ENCODE measurements at places on chromosomes 7 and 10. TPM values are rescaled to one million over a fixed set of nuclear protein-coding genes. Genes with fewer than 3 reads are reported as not detected.

DNA sequence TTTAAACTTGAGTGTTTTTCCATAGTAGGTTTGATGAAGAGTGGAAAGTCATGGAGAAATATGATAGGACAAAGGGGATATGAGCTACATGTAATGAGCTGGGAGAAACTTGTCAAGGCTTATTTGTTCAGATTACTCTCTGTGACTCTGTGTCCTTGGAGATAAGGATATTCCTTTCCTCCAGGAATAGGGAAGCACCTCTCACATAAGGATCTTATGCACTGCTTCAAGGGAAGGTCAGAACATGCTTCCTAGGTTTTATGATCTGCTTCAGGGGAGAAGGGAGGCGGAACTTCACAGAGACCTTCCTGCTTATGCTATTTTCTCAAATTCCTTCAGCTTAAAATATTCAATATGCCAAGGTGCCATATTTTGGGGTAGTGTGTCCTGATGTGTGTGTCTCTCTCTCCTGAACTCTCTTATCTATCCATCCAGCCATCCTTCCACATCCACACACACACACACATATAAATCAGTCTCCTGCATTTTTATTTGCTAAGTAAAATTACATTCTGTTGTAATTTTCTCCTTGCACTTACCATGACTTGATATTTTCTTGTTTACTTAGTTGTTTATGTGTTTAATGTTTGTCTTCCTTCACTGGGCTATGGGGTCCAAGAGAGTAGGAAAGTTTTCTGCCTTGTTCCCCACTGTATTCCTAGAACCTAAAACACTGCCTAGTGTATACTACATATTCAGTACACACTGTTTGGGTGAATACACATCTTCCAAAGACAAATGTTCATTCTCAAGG, 26.4 kb downstream of the ARL4A start:
- no peak for DNase-seq

DNA sequence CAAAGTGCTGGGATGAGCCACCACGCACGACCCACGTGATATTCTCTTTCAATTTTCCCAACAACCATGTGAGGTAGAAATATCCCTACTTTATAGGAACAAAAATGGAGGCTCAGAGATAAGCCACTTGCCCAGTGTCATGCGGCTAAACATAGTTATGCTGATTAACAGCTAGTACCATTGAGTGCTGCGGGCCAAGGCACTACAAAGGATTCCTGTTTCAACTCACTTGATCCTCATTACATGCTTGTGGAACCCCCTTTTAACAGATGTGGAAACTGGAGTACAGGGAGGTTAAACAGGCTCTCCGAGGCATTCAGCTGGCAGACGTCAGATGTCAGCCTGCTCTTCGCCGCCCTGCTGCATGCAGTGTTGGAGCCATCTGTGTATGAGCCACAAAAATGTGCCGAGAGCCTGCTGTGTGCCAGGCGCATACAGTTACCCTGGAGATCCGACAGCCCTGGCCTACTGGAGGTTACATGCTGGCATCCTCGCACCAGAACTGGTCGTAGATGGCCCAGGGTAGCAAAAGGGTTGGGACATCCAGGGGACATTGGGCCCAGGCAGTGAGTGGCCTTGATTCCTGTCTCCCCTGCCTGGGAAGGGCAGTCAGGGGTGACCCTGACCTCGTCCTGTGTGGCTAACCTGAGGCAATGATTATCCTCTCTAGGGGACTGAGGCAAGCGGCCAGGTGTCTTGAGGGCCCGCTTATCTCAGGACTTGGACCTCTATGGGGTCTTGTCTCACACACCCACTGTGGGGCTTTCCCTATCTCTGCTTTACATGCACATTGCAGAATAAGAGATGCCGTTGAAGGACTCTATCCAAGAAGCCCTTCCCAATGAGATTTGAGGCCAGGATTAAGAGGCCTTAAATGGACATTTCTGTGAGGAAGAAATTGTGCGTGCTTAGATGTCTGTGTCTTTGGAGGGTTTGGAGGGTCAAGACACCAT, 18.5 kb upstream of the SRGN start:
- DNase-seq: no peak

GRCh38 chr10:6813306-6813705, 233.2 kb upstream of the PRKCQ start:
- no peak for DNase-seq

Gene RBP3
- total RNA-seq: not detected

Gene PIK3AP1
- 131 TPM for total RNA-seq

GRCh38 chr7:156640949-156641485, 443 bp downstream of the RNF32 start:
- peak; percentile 91 for DNase-seq

- DNase-seq: no peak
Observed at GRCh38 chr7:88318196-88318595, 11.5 kb upstream of the STEAP4 start.

Gene NXPH1
- not detected for total RNA-seq

Gene WNT8B
- not detected for total RNA-seq

Gene NAT16
- not detected for total RNA-seq

Gene AOC1
- not detected for total RNA-seq

Gene MSMB
- total RNA-seq: not detected

- DNase-seq: no peak
Observed at GRCh38 chr10:132203256-132204077, 16.7 kb downstream of the DPYSL4 start.

Gene RAB19
- not detected for total RNA-seq

- no peak for DNase-seq
Observed at GRCh38 chr10:97307441-97307840, 11.6 kb upstream of the FRAT1 start.

DNA sequence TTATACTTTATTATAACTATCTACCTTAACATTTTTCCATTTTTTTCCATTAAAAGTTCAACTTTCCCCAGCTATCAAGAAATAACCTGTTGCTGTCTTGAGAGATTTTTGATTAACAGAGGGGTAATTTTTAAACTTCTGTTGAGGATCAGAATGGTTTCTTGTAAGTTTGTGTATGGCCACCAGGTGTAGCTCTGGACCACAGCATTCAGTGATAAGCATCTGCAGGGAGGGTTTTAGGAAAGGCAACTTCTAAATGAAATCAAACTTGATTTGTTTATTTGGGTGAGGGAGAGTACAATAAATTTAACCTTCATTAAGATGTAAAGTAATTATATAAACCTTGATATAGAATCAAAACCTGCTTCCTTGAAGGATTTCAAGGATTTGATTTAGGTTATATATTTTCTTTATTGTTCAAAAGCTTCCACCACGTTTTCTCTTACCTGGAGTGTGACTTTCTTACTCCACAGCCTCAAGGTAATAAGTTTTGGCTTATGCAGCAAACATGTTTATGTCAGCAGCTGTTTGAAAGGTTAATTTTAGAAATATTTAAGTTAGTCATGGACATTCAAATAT, 153.3 kb downstream of the STK31 start:
- DNase-seq: peak; percentile 70

Gene OSBPL3
- total RNA-seq: 120 TPM

Gene NANOS1
- 3.1 TPM for total RNA-seq

Gene KEL
- 0.36 TPM for total RNA-seq

GRCh38 chr10:103053659-103054581, 135.8 kb downstream of the CNNM2 start:
- no peak for DNase-seq

Gene FOXI2
- not detected for total RNA-seq

- DNase-seq: peak; percentile 78
Observed at GRCh38 chr7:50303335-50304128, 984 bp upstream of the IKZF1 start.

- no peak for DNase-seq
Observed at GRCh38 chr7:2445047-2445446, 31.2 kb downstream of the GRIFIN start.

- peak; percentile 78 for DNase-seq
Observed at GRCh38 chr10:72328045-72328828, 26.5 kb downstream of the DNAJB12 start.

- no peak for DNase-seq
Observed at GRCh38 chr10:86648704-86649427, 5.5 kb upstream of the OPN4 start.

DNA sequence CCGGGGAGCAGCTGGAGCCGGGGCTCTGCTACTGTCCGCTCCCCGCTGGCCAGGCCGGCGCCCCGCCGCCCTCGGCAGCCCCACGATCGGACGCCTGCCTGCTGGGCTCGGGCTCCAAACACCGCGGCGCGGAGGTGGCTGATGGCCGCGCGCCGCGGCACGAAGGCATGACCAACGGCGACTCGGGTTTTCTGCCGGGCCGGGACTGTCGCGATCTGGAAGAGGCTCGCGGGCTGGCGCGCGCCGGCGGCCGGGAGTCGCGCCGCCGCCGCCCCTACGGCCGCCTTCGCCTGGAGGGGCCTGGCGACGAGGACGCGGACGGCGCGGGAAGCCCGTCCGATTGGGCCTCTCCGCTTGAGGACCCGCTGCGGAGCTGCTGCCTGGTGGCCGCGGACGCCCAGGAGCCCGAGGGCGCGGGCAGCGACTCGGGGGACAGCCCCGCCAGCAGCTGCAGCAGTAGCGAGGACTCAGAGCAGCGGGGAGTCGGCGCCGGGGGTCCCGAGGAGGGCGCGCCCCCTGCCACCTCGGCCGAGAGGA, 570 bp downstream of the TBC1D12 start:
- no peak for DNase-seq

- no peak for DNase-seq
Observed at GRCh38 chr7:23341846-23342598, 42.9 kb downstream of the MALSU1 start.

DNA sequence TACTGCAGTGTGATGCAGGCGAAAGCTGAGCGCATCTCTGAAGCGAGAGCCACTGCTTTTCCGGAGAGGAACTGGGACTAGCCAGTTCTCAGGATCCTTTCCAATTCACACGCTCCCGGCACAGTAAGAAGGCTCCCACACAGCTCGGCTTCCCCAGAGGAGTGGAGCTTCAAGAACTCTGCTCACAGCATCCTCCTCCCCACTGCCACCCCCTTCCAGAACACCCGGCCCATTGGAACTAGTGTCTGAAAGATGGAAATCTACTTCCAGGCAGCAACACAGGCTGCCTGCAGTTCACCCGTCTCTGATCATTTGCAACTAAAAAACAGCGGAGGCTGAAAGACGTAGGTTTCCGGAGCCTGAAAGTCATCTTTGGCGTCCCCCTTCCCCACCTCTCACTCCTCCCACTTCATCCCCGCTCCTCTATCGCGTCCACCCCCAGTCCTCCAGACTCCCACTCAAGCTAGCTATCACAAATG, at the start of gene DGKB:
Gene DGKB (minus strand): TSS at position 163 of the 479 bp plus-strand sequence.
- DNase-seq: no peak

- no peak for DNase-seq
Observed at GRCh38 chr7:9863545-9863944, 1110.1 kb upstream of the PHF14 start.

Gene TYW1
- 21.5 TPM for total RNA-seq

DNA sequence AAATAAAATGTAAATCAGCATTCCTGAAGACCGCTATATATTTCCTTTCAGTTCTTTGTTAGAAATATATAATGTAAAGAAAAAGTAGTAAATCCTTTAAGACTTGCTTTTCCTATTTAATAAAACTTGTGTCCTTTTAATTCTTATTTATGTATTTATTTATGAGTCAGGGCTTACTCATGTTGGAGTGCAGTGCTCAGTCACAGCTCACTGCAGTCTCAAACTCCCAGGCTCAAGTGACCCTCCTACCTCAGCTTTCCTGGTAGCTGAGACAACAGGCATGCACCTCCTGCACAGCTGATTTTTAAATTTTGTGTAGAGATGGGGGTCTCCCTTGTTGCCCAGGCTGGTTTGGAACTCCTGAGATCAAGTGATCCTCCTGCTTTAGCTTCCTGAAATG, 724.5 kb downstream of the ANKRD7 start:
- DNase-seq: no peak
